ENCODE measurements at places on chromosomes 6 and 20.

DNA sequence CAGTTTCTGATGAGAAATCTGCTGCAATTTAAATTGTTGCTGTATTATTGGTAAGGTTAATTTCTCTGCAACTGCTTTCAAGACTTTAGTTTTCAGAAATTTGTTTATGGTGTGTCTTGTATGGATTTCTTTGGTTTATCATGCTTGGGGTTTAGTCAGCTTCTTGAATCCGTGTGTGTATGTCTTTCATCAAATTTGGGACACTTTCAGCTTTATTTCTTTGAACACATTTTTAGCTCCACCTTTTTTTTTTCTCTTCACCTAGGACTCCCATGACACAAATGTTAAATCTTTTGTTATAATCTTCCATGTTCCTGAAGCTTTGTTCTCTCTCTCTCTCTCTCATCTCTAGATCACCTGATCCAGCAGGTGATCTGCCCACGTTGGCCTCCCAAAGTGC, 13.4 kb upstream of the TP53TG5 start:
- DNase-seq = no peak

DNA sequence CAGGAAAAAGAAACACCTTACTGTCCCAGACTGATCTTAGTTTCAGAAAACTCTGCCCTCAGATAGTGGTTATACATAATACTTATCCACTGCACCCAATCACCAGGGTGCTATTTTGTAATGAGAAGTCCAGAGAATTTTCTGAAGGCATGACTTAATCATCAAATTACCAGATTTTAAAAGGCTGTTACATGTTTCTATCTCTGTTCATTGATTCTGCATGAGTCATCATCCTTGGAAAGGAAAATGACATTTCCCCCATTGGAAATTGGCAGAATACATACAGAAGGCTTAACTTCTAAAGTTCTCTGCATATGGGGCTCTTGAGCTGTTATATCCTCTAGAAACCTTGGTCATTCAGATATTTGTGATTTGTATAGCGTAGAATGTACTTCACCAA, 587.9 kb upstream of the FLRT3 start:
- DNase-seq = no peak

DNA sequence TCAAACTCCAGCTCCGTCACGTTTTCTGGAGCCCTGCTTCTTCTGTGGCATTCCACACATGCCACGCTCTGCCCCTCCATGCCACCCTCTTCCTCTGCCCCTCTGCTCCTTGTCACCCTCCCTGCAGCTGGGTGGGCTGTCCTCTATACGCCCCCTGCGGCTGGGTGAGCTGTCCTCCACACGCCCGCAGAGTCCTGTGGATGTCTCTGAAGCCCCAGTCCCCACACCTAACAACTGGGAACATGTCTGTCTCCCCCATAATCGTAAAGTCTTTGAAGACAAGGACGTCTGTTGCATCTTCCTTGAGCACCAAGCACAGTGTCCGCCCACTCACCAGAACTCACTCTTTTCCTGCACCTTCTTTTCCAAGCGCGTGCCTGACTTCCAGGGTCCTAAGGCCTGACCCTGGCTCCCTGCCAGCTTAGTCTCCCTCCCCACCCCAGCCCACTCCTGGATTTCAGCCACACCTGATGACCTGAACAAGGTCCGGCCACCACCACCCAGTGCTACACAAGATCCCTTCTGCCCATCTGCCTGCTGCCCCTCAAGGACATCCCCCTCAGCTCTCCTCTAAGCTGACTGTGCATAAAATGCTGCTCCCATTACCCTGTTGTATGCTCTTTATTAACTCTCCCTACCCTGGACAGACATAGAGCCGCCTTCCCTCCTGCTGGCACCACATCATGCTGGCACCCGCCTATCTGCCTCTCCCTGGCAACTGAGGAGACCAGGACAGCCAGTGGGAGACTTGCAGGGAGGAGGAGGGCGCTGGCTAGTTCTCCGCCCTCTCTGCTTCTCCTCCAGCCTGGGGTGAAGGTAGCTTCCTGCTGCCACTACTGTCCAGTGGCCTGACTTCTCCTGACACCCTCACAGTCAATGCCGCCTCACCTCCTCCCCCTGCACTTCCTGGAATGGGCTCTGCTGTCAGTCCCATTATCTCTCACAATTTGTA, 10.7 kb upstream of the PRR18 start:
- DNase-seq = no peak

- DNase-seq = no peak
Observed at GRCh38 chr6:43744491-43744890, 25.5 kb upstream of the VEGFA start.
